PC-3 (cell line): ENCODE measurements at places on chromosomes 12 and 14.
A peak's percentile ranks its signal among the peaks of the same experiment; 100 is the strongest.

DNA sequence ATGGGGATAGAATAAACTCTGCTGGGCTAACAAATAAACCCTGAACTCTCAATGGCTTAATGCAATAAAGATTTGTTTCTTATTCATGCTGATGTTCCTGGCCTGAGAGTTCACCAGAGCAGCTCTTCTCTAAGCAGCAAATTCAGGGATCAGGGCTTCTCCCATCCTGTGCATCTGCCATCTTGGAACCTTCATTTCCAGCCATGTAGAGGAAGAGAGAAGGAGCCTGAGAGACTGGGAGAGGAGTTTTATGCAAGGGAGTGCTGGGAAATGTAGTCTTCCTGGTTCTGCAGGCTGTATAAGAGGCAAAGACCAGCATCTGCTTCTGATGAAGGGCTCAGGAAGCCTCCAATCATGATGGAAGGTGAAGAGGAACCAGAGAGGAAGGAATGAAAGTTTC, 20.6 kb upstream of the APOLD1 start:
- DNase-seq, result no peak

- no peak for DNase-seq
Observed at GRCh38 chr12:62744551-62744950, 190.4 kb downstream of the PPM1H start.

- DNase-seq, result no peak
Observed at GRCh38 chr14:24156840-24157239, 4.2 kb upstream of the IRF9 start.

DNA sequence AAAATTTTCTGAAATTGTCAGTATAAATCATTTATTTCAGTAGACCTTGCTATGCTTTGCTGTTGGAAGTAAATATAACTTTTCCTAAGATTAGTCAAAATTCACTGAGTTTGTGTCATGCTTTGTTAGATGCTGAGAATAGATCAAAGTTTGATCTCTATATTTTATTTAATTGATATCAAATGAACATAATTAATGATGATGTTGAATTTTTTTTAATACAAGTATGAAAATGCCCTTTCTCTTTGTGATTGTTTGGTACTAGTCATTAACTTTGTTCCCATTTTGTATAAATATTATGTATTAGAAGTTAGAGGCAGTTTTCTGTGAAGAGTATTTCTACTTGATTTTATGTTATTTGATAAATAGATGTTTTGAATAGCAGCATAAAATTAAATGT, 45.7 kb downstream of the CCDC91 start:
- DNase-seq, result no peak

- no peak for DNase-seq
Observed at GRCh38 chr14:94397289-94398181, 9.1 kb upstream of the SERPINA1 start.

DNA sequence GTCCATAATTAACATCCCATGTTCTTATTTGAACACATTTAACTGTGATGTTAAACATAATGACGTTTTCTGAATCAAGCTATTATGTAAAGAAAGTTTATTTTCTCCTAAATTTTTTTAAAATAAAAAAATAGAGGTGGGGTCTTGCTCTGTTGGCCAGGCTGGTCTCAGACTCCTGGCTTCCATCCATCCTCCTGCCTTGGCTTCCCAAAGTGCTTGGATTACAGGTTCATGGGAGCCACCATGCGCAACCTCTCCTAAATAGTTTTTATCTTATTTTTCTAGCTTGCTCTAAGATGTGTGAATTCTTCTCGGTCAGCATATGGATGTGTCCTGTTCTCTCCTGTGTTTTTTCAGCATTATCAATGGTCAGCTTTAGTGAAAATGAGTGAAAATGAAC, 3.2 kb downstream of the RAD9B start:
- DNase-seq, result no peak

DNA sequence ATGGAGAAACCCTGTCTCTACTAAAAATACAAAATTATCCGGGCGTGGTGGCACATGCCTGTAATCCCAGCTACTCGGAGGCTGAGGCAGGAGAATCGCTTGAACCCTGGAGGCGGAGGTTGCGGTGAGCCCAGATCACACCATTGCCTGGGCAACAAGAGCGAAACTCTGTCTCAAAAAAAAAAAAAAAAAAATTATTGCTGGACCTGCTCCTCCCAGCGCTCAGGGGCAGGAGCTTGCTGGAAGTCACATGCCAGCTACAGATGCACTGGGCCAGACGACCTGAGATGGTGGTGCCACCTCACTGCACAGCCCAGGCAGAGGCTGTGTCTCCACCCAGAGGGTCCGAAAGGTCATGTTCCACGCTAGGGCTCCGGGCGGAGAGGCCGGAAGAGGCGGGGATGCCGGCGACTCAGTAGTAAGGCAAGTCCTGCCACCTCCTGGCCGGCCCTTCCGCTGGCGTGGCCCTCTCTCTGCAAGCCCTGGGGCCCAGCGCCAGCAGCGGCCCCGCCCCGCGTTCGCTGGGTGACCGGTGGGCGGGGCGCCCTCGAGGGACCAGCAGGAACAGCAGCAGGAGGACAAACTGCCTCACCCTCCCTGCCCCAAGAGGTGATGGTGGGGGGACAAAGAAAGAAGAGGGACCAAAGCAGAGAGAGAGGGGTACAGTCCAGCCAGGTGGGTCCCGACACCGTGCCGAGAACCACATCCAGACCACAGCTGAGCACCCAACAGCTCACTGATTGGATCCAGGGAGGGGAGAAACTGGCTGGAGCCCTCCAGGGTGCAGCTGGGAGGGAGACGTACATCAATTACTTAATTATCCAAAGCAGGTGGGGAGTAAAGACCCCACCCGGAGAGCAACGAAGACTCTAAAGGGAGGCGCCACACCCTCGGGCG, 3.6 kb upstream of the RHOF start:
- DNase-seq, result peak; percentile 97

DNA sequence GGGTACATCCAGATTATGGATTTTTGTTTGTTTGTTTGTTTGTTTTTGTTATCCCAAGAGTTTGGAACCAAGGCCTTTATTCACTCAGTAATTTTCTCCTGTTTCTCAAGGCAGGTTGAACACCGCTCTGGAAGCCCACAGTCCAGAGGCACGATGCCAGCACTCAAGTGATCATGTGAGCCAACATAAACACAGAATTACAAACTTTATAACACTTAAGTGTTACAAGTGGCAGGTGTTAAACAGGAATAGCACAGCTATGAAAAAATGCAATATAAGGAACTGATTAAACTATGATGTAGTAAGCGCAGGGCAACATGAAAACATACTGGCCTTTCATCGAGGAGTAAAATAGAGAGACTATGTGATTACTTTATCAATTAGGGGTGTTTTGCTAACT, 1885.8 kb upstream of the SEL1L start:
- no peak for DNase-seq

DNA sequence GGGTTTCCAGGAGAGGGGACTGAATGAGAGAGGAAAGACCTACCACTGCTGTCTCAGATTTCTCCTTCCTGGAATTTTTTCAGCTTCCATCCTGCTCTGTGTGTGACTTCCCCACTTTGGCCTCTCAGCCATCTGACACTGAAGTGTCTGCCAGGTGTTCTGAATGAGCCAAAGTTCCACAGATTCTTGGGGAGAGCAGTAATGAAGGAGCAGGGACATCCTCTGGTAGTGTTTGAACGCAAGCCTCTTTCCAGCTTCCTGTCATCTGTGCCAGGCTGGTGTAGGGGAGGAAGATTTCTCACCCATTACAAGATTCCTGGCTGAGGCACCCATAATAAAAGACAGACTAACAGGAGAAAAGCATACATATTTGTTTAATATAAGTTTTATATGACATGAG, 141.7 kb upstream of the NRXN3 start:
- DNase-seq, result no peak

DNA sequence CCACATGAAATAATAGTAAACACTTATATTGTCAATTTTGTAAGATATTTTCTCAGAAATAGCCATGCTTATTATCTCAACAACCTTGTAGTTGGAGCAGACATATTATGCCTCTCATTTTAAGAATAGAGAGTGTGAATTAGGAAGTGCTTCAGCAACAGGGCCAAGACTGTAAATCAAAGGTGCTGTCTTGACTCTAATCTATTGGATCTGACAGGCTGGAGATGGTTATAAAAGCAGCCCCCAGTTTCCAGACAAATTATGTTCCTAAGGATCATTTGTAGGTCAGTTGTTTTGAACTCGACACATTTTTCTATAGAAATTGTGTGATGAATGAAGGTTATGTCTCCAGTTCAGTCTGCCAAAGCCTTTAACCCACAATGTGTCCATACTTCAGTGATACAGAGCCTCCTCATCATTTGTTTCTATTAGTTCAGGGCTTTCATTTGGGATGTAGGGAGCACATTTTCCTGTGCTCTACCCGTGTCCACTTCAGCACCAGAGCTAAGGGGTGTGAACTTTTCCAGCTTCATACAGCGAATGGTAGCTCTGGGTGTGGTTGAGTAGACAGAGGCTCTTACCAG, 284.8 kb upstream of the FBXO33 start:
- no peak for DNase-seq

GRCh38 chr12:53567961-53568808, 58.0 kb downstream of the ATF7 start:
- no peak for DNase-seq

DNA sequence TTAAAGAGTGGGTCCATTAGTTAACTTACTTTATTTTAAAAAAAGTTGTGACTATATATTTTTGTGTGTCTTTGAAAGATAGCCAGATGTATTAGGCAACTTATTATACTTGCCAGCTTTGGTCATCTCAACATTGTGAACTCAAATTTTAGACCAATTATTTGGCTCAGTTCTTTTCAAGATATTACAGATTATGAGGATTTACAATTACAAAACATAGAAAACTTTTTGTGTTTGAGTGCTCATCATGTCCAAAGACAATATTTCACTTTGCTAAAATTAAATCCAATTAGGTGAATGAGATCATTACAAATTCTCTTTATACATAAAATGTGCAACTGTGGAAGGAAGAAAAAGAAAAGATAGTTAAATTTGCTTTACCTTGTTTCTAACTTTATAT, 18.3 kb upstream of the PDE3A start:
- no peak for DNase-seq

GRCh38 chr12:130590685-130591084, 125.4 kb downstream of the RIMBP2 start:
- no peak for DNase-seq

GRCh38 chr12:28899951-28900350, 249.1 kb upstream of the FAR2 start:
- DNase-seq, result peak; percentile 99

DNA sequence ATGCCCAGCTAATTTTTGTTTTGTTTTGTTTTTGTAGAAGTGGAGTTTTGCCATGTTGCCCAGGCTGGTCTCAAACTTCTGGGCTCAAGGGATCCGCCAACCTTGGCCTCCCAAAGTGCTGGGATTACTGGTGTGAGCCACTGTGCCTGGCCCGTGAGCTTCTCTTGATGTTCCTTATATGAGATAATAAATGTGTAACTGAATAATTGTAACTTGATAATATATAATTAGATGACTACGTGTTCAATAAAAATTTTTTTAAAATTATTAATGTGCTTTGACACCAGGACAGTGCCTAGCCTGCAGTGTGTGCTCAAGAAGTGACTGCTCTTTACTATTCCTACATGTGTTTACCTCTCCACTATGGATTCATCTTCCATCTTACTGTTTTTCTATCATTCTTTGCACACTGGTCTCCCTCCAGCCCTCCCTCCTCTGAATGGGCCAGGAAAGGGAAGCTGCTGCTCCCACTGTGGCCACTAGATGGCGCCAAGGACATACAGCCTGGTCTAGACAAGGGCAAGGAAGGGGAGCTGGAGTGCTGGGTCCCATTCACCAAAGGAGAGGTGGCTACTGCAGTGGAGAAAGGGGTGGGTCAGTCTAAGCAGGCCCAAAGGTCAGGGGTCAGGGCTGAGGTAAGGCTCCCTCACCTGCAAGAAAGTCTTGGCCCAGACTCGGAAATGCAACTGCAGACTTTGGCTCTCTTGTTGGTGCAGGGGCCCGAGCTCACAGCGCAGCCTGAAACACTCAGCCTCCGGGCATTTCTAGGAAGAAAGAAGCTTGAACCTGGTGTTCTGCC, 14.7 kb upstream of the ZNF385A start:
- DNase-seq, result peak; percentile 92

GRCh38 chr12:124601706-124602105, 34.3 kb upstream of the NCOR2 start:
- DNase-seq, result no peak

GRCh38 chr14:45715946-45716345, 462.9 kb upstream of the MIS18BP1 start:
- peak; percentile 46 for DNase-seq

GRCh38 chr14:69090187-69090789, 62.6 kb downstream of the DCAF5 start:
- DNase-seq, result peak; percentile 82

DNA sequence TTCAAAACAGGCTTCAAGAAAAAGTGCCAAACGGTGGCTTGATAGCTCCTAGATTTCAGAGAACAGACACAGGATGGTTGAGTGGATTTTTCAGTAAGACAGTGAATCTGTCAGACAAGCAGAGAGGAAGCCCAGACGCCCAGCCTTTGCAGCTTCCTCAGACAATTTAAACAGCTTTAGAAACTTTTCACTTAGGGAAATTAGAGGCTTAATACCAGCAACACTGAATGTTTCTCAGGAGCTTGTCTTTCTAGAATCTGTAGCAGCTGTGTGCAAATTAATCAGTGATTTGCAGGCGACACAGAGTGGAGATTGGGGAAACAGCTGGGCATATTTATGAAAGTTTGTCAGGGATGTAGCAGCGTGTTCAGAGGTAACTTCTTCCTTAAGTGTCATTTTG, 362.1 kb downstream of the GALC start:
- DNase-seq, result no peak

- DNase-seq, result no peak
Observed at GRCh38 chr12:46300910-46301309, 32.1 kb upstream of the SLC38A1 start.

DNA sequence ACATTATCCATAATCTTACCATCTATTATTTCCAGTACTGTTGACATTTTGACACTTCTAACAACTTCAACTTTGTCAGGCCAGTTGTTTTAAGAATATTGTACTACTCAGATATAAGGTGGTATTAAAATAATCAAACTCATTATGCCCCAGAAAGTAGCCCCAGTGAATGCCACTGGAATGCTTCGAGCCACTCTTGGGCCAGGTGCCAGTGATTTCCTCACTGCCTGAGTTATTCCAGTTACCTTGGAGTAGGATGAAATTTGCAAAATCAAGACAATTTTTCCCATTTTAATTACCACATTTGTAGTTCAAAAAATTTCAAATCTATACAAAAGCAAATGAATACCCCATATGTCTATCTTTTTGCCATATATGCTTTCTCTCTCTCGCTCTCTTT, 9.2 kb downstream of the CIPC start:
- no peak for DNase-seq

DNA sequence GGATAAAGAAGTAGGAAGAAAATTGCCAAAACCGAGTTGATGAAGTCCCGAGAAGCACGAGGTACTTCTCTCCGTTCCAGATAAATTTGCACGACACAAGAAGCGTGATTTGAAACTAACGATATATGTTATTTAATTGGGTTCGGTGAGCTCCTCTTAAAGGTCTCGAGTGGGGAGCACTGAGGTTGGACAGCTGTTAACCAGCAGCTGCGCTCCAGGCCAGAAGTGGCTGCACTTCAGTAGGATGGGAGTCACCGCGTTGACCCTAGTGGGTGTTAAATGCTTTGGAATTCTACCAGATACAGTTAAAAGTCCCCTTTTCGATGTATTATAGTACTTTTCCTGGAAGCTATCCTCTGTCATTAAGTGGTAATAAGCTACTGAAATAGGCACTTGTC, 953 bp upstream of the DCAF5 start:
- DNase-seq, result no peak

GRCh38 chr12:52494100-52494499, 1.0 kb upstream of the KRT6A start:
- no peak for DNase-seq

- peak; percentile 52 for DNase-seq
Observed at GRCh38 chr12:31756977-31757420, 28.2 kb upstream of the AMN1 start.

- no peak for DNase-seq
Observed at GRCh38 chr14:55294603-55295002, 23.4 kb downstream of the FBXO34 start.
